Aorta (tissue), 5 donors: ENCODE measurements at places on chromosomes 13 and 19. TPM values are rescaled to one million over a fixed set of nuclear protein-coding genes. Genes with fewer than 3 reads are reported as not detected.

The KLK3 gene
- not detected for total RNA-seq

The NLRP7 gene
- not detected for total RNA-seq

The SAFB2 gene
- 67.1 TPM for total RNA-seq

The CD209 gene
- 19.2 TPM for total RNA-seq

The DCT gene
- total RNA-seq, result 0.29 TPM
